ENCODE measurements at places on chromosomes 2 and 18.

DNA sequence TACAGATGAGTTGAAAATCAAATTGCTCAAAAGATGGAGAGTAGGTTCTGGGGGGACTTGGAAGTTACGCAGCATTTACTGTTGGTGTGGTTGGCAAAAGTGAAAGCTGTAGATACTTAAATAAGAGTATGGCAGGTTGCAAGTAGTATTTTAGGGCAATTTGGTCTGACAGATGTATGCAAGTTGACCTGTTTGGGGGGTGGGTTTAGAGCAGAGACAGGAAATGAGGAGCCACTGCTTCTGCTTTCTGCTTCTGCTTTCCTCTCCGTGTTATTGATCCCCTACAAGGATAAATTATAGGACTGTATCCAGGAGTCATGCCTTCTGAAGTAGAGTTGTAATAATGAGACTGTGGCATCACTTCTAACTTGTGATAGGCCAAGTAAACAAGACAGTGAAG lies 71.2 kb downstream of the EPAS1 start:
- DNase-seq: no peak

GRCh38 chr2:33929467-33929866 lies 330.4 kb upstream of the FAM98A start:
- DNase-seq: no peak

GRCh38 chr2:10956006-10956790 lies 44.5 kb downstream of the KCNF1 start:
- no peak for DNase-seq

GRCh38 chr18:14921031-14921430 lies 173.1 kb downstream of the ANKRD30B start:
- DNase-seq: peak; percentile 43

- no peak for DNase-seq
Observed at GRCh38 chr2:12315224-12315623, 401.5 kb upstream of the TRIB2 start.

DNA sequence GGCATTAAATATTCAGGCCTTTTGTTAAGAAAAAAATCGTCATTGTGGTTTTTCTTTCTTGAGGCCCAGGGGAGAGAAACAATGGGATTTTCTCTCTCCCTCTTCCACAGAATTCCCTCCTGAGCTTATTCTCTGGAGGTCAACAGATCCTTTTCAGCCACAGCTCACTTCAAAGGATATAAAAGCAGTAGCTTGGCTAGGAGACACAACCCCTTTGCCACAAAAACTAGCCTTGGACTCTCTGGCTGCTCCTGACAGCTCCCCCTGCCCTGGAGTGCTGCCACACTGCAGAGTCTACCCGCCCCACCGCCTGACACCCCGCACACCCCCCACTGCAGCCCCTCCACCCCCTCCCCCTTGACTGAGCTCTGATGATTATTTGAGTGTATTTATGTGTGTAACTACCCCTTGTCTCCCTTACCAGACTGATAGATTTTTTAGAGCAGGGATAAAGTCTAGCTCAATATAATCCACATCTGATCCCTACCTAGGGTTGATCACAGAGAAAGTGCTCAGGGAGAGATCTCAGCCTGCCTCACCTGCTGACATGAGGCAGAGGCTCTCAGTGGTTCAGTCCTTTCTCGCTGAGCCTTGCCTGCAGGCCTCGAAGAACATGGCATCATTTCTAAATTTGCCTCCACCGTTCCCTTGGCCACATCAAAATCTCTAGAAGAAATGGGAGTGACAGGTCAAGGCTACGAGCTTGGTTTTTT lies 132.2 kb upstream of the SP5 start:
- DNase-seq: no peak

GRCh38 chr2:144426981-144427479 lies 92.9 kb downstream of the ZEB2 start:
- DNase-seq: no peak

GRCh38 chr2:69642709-69643601 lies 584 bp downstream of the AAK1 start:
- DNase-seq: peak; percentile 65

- DNase-seq: no peak
Observed at GRCh38 chr2:241312082-241312481, 3.4 kb downstream of the HDLBP start.

DNA sequence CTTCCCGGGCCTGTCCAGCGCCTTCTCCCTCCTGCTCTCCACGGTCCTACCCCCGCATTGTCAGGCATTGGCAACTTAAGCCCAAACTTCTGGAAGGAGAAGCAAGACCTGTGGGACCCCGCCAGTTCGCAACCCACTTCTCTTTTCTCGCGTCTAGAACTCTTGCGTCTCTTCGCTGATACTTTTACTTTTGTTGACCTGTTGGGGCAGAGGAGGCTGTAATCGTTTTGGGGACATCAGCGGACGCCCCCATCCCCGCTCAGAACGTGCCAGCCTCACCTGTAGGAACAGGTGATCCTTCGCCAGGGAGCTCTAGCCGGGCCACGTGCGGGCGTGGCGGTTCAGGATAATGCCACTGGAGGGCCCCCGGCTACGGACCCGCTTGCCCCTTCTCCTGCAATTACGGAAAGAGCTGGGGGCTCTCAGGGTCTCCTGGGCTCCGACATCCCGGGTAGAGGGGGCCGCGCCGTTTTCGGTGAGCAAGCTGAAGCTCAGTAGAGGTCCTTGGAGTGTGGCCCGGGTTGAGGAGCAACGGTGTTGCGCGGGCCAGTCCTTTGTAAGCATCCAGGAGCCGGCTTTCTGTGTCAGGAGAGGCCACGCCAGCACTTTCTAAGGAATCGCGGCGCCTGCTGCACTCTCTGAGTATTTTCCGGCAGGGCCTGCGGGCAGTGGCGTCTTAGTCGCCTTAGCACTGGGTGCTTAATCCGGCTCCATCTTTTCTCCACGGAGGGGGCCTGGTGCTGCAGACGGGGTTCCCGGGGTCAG lies 1.6 kb downstream of the MTCL1 start:
- DNase-seq: no peak

DNA sequence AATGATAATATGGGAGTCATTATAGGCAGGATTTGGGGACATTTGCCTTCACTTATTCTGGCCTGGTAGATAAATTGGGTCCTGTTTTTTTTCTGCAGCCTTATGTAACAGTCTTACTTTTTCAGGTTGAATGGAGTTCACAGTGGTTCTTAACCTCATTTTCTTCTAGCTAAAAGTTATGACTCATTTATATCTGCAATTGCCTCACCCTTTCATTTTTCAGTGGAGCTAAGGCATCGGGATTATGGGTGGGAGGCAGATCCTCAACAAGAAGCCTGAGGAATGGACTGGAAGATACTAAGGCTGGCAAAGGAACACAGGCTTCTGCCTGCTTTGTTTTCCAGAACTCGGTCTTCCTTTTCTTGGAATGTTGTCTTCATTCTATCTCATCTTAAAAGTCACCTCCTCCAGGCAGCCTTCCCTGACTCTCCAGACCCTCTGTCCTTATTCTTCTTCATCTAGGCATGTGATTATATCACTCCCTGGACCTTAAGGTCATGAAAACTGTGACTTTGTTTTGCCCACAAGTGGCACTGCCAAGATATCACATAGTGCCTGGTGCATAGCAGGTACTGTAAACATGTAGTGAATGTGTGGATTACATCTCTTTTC lies 41.0 kb upstream of the ACSL3 start:
- DNase-seq: no peak

DNA sequence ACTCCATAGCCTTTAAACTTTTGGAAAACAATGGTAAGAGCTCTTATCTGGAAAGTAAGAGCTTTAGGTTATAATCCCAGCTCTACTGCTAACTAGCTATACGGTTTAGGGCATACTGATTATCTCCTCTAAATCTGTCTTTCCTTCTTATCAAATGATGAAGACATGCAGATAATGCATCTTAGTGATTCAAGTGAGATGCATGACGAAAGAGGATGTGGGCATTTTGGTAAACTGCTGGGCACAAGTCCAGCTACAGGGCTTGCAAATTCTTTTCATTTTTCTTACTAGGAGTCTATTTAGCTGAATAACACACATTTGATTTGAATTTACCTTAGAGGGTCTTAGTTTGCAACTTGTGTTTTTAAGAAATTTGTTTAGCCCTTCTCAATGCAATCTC lies 1604.8 kb upstream of the ZEB2 start:
- no peak for DNase-seq

GRCh38 chr2:225630824-225631533 lies 231.5 kb downstream of the NYAP2 start:
- DNase-seq: no peak

GRCh38 chr2:74008761-74009395 lies 24.2 kb downstream of the TET3 start:
- no peak for DNase-seq

DNA sequence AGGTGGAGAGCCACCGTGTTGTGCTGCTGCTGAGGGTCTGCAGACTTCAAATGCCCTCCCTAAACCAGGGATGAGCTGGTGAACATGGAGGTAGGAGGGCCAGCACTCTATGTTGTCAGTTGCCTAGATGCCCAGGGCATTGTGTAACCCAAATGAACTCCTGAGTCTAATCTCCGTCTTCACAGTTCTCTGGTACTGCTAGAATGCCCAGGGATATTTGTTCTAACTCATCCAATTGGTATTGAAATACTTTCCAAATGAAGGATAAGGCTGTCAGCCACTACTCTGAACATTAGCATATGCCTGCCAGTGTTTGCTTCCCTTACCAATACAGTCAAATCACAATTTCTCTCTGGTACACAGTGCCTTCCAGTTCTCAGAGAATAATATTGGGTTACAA lies 492.6 kb downstream of the SLC4A3 start:
- no peak for DNase-seq

DNA sequence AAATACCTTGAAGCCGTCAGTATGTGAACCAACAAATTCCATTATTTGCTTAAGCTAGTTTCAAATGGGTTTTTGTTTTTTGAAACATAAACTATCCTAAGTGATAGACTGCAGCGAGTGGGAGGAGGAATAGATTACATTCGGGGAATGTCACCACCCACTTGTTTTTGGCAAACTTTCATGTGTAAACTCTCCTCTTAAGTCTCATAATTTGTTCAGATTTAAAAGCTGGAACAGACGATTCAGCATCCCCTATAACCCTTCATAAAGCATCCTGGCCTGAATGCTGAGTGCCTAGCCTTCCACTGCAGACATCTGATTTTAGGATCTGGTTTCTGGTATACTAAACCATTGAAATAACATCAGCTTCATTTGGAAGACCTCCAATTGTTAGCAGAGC lies 51.0 kb downstream of the CPO start:
- no peak for DNase-seq

- no peak for DNase-seq
Observed at GRCh38 chr2:39938035-39938835, 159.2 kb upstream of the THUMPD2 start.

GRCh38 chr2:165401285-165401852 lies 68.1 kb upstream of the CSRNP3 start:
- peak; percentile 34 for DNase-seq

GRCh38 chr2:241064008-241064801 lies 37.9 kb downstream of the MTERF4 start:
- peak; percentile 47 for DNase-seq

DNA sequence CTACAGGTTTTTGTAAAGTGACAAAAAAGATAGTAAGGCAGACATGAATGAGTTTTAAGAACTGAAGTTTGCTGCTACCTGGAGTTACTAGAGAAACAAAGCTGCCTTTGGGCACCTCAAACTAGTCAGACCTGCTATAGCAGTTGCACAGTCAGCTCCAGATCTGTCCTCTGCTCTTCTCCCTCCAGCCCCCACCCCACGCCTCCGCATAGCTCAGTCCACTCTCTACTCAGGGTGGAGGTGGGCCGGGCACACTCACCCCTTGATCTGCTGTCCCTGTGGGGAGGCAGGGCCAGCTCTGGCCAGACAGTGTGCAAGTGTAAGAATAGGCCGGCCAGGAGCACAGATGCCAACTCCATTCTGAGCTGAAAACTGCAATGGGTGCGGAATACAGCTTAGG lies 4.1 kb downstream of the SERTAD2 start:
- DNase-seq: peak; percentile 62

DNA sequence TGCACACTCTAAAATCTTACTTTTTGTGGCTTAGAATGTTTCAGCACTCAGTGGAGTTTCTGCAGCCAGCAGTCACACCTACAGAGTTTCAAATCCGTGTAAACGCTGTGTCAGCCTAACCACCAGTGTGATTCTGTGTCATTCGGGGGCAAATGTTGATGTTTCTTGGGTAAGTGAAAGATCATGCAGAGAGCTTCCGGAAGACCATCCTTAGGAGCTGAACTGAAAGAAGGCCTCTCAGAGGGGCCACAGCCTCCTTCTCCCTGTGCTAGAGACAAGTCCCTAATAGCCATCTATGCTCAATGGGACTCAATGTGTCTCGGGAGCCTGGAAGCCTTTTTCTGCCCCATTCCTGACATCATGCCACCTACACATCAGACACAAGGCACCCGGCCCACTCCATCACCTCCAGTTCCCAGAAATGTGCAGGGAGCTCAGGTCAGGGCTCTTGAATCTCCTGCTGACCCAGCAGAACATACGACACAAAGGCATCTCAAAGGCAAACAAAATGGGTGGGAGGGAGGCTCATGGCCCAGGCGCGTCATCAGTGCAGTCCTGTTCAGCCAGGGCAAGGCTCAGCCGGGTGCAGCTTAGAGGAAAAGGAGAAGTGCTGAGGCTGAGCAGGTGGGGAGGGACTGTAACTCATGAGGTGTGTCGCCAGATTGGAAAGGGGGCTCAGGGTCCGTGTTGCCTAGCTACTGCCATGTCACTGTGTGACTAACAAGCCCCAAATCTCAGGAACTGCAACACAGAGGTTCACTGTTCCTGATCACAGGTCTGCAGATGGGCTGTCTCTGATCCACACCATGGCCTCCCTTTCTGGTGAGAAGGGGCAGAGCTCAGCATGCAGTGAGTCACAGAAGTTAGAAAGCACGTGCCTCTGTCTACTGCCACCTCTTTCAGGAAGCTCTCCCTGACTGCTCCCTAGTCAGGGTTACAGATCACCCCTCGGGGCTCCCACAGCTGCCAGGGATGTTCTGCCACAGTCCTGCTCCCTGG lies 82.0 kb downstream of the SMAD7 start:
- DNase-seq: no peak

DNA sequence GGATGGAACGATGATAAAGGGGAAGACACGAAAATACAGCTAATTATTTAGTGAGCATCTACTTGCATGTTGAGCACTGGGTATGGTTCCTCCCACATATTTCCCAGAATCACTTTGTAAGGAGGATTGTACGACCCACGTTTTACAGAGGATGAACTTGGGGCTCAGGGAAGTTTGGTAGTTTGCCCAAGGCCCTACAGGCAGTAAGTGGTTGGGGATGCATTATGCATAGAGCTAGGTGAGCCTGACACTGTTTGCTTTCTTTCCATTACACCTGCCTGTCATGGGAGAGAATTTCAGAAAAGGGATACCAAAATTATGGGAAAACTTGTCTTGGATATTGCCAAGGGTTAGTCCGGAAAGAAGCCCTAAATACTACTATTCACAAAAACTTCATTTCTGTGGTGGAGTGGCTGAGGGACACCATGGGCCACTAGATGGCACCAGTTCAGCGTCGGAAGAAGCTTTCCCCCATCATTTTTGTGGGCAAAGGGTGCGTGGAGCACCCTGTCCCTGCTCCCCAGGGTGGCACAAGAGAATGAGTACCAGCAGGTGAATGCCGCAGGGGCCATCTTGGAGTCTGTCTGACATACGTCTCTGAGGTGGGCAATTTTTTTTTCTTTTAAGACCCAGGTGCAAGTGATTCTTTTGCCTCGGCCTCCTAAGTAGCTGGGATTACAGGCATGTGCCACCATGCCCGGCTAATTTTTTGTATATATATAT lies 23.5 kb upstream of the C18orf32 start:
- DNase-seq: peak; percentile 50

- DNase-seq: no peak
Observed at GRCh38 chr2:7825591-7826312, 856.1 kb upstream of the ID2 start.

- DNase-seq: no peak
Observed at GRCh38 chr18:11002277-11002676, 147.1 kb downstream of the PIEZO2 start.
